NCI-H2029 treated with DMSO at 0.1 percent for 48 hours (cell line): ENCODE measurements at places on chromosomes 3 and 15.

DNA sequence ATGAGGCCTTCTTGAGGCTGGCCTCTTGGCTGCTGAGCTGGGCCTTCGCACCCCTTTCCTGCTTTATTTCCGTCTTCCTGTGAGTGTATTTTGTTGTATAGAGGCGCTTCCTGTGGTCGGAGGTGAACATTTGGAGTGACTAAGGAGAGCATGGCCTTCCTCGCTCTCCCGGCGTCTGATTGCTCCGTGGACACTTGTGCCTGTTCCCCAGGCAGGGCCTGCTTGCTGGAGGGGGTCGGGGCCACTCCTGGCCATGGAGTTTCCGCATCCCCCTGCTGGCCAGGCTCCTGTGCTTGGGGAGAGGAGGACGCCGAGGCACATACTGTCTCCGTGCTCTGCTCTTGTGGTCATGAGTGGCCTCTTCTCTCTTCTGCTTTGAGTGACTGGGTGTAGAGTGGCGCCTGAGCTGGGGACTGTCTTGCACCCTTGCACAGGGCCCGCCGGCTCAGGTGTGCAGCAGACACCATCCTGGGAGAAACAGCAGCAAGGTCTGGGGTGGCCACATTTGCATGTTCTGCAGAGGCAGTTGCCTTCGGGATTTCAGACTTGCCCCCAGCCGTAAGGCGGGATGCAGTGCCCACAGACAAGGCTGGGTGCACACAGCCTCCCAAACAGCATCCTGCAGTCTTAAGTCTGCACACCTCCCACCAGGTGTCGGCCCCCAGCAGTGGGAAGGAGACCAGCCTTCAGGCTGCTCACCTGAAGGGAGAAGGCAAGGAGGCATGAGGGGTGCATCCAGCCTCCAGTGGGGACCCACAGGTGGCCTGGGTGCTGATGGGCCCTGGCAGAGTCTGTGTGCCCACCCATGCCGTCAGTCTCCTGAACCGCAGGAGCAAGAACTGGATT lies 16.4 kb downstream of the KLF13 start:
- DNase-seq = no peak

- no peak for DNase-seq
Measured at GRCh38 chr15:28881170-28881569, 4.6 kb upstream of the APBA2 start.

- no peak for DNase-seq
Measured at GRCh38 chr3:115671761-115672455, 48.6 kb downstream of the GAP43 start.

- no peak for DNase-seq
Measured at GRCh38 chr3:15164340-15164739, 41.7 kb upstream of the CAPN7 start.

GRCh38 chr3:118110211-118110610 lies 924.4 kb downstream of the IGSF11 start:
- DNase-seq = no peak

DNA sequence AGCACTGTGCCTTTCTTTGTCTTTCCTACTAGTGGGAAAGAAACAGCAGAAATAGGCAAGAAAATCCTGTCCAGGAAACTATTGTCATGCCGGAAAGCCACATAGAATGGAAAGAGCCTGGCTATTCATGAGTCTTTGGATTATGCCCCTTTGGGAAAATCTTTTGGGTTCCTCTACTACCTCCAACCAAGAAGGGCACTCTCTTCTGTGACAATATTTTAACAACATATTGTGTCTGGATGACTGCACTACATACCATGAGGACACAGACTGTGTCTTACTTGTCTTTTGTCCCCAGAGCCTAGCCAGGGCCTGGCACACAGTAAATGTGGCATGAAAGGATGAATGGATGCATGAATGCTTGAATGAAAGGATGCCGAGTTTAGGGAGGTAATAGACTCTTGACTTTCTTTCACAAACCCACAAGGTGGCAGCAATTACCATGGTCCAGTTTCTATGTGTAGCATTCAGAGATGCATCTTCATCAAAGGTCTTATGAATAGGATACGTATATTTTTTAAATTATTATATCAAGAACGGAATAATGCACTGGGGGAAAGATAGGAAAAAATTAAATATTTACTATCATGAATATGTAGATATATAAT lies 30.3 kb downstream of the ARL14 start:
- peak; percentile 61 for DNase-seq

DNA sequence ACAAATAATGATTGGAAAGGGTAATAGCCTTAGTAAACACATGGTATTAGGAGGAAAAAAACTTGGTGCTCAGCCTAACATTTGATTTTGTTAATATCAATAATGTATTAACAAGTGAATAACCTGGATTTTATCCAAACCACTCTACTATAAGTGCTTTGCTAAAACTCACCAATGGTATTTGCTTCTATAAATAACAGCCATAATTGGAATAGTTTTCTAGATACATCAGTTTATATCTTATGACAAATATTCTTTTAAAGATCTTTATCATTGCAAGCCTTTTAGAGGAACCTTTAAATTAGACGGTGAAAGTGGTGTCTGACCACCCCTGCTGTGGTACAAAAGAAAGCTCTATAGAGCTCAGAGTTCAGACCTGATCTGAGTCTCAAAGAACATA lies 123.9 kb downstream of the SHOX2 start:
- no peak for DNase-seq

DNA sequence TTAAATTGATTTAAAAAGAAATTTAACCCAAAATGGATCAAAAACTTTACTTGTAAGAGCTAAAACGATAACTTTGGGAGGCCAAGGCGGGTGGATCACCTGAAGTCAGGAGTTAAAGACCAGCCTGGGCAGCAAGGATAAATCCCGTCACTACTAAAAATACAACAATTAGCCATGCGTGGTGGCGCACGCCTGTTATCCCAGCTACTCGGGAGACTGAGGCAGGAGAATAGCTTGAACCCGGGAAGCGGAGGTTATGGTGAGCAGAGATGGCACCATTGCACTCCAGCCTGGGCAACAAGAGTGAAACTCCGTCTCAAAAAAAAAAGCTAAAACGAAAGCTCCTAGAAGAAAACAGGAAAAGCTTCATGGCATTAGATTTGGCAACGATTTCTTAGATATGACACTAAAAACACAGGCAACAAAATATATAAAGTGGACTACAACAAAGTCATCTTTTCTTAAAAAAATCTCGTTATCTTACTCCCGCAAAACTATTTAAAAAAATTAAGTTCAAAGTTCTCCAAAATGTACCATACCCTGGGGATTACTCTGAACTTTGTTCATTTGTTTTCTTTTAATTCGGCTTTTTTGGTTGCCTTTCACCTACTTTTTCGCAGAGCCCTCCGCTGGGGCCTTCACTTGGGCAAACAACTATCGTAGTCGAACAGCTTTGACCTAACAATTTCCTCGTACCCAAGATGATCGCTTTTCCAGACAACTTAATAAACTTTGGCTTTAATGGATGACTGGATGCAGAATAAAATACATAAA lies 2.9 kb downstream of the HDDC3 start:
- no peak for DNase-seq

- DNase-seq = no peak
Measured at GRCh38 chr3:107861904-107862303, 228.9 kb downstream of the CD47 start.

DNA sequence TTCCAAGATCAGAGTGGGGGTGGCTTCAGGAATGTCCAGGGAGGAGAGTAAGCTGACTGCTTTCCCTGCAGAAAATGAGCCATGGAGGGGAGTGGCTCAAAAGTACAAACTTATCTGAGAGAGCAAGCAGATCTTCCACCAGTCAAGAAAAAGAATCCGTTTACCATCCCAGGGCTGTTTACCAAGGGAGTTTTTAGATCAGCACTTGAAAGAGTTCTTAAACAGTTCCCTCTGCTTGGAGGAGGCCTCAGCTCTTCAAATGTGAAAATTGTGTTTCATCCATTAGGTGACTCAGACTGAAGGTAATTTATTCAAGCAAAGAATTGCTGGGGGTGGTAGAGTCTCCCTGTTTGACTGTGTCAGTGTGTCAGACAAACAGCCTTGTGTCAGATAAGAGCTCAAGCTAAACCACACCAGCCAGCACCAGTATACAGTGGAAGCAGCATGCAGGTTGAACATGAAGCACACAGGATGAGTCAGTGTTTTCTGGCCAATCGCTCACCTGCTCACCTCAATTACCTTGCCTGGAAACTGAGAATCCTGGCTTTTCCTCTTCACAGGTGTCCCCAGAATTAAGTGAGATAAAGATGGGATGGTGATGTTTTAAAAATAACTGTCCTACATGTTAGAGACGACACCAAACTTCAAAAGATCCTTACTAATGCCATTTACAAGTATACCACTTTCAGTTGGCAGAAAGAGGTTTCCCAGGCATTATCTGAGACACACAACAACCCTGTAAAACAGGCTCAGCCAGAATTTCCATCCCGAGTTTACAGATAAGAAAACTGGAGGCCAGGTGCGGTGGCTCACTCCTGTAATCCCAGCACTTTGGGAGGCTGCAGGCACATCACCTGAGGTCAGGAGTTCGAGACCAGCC lies 21.7 kb downstream of the SH3BP5 start:
- DNase-seq = peak; percentile 94
